ENCODE measurements at places on chromosomes 7 and 10.

- peak; percentile 23 for DNase-seq
Measured at GRCh38 chr10:8404721-8405120, 350.2 kb downstream of the GATA3 start.

GRCh38 chr10:80452069-80452468 lies 2.0 kb upstream of the TSPAN14 start:
- DNase-seq = no peak

DNA sequence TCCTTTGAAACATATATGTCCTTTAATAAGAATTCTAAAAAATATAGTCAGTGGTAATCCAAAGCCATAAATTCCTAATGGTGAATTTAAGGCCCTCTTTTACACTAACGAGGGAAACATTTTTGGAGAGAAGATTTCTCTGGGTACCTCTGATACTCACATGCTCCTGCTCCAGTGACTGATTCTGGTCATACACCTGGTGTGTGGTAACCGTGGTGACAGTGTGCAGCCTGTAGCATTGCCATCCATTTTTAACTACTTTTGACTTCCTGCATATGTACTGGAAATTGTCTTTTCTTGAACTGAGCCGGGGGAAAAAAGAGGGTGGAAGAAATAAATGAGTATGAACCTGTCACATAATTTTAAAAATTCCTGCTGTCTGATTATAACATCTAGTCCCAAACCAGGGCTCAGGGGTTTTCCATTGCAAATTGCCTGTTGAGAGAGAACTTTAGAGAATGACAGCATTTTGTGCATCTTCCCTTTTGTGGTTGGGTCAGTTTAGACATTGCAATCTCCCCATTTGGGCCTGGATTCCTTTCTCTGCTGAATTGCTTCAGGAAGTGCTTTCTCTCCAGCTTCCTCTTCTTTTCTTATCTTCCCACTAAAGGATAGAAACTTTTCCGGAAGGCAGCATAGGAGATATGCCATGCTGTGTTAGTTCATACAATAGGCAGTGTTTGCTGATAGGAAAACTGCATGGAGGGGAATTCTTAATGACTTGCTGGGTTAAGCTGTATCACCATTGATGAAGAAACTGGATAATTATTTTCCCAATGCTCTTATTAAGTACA lies 125.5 kb downstream of the GRM3 start:
- DNase-seq = no peak

- DNase-seq = no peak
Measured at GRCh38 chr10:130218181-130218641, 82.0 kb downstream of the GLRX3 start.

GRCh38 chr10:50830066-50830465 lies 55.4 kb downstream of the A1CF start:
- no peak for DNase-seq

DNA sequence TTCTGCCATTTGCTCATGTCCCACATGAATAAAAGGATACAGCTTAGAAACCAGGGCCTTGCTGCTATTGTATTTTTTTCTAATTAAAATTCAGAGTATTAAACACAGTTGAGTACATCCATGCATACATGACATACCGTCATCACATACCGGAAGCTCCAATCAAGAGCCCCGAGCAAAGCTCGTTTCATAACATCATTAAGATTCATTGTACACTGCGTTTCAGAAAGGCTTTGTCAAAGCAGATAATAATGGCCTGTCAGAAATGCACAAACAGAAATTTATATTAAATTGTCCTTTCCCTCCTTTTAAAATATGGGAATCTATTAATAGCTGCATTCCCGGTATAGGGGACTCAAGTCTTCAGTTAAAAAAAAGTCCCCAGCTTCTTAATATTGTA lies 103.4 kb downstream of the PRTFDC1 start:
- no peak for DNase-seq
